Sigmoid colon (tissue), 7 donors: ENCODE measurements at places on chromosomes 3 and 15. TPM values are rescaled to one million over a fixed set of nuclear protein-coding genes. Genes with fewer than 3 reads are reported as not detected.

Gene MEGF11
- not detected for total RNA-seq

Gene CNTN4
- total RNA-seq, result 10.0 TPM

Gene NR1I2
- total RNA-seq, result 0.54 TPM

Gene RTP3
- total RNA-seq, result not detected

Gene ALDH1L1
- total RNA-seq, result 32.5 TPM

Gene UCN2
- total RNA-seq, result not detected

Gene PRICKLE2
- 67.1 TPM for total RNA-seq

Gene ROPN1B
- not detected for total RNA-seq

Gene MUC20
- total RNA-seq, result 2.9 TPM

Gene SOX14
- not detected for total RNA-seq

Gene ACTC1
- total RNA-seq, result 3.6 TPM

Gene TMEM158
- total RNA-seq, result 11.8 TPM

Gene KCNMB3
- total RNA-seq, result 2.7 TPM

DNA sequence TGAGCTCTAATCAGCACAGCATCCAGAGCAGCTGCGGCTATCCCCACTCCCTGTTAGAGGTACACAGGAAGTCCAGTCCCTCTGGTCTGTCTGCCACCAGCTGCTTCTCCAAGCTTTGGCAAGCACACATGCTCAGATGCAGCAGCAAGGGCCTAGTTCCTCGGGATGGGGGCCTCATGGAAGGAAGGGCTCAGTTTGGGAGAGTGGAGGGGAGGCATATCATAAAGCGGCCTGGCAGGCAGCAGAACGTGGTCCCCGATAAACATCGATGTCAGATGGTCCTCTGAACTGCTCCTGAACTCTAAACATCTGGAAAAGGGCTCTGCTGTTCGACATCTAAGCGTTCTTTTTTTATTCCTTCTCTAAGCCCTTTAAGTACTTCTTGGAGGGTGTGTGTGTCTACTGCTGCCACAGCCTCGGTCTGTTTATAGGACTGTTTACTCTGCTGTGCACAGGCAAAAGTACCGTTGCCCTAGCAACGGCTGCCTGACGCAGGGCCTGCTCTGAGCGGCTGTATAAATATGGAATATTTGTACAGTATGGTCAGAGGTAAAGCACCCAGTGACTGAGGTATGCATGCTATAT is 74.6 kb downstream of the PRICKLE2 start:
- DNase-seq, result peak; percentile 92
- H3K36me3 ChIP-seq, result peaks cover 59% of the 10 kb centered on the region
- H3K4me1 ChIP-seq, result peaks cover 48% of the 10 kb centered on the region
- H3K27ac ChIP-seq, result peak overlapping the region; percentile 96
- no peak overlapping the region for H3K4me3 ChIP-seq

DNA sequence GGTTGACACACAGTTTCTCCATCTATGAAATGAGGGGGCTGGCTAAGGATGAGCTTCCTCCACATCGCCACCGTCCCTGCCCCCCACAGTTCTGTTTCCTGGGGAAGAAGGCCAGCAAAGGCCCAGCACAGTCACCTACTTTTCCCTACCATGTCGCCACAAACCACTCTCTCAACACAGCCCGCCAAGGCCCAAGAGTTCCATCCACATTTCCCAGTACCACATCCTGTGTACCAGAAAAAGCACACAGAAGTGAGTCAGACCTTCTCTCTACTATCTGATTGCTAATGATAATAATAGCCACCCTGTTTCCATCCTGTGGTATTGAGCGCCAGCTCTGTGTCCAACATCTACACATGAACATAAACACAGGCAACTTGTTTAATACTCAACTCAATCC is 30.3 kb upstream of the C15orf39 start:
- H3K27ac ChIP-seq, result no peak overlapping the region
- no peaks in the 10 kb centered on the region for H3K27me3 ChIP-seq
- H3K4me3 ChIP-seq, result no peak overlapping the region
- peaks cover 13% of the 10 kb centered on the region for H3K4me1 ChIP-seq
- no peaks in the 10 kb centered on the region for H3K36me3 ChIP-seq

- no peak for DNase-seq
- H3K4me1 ChIP-seq, result no peaks in the 10 kb centered on the region
- H3K27me3 ChIP-seq, result no peaks in the 10 kb centered on the region
- no peak overlapping the region for H3K27ac ChIP-seq
- H3K36me3 ChIP-seq, result no peaks in the 10 kb centered on the region
Measured at GRCh38 chr3:66363148-66363547, 137.7 kb downstream of the LRIG1 start.

DNA sequence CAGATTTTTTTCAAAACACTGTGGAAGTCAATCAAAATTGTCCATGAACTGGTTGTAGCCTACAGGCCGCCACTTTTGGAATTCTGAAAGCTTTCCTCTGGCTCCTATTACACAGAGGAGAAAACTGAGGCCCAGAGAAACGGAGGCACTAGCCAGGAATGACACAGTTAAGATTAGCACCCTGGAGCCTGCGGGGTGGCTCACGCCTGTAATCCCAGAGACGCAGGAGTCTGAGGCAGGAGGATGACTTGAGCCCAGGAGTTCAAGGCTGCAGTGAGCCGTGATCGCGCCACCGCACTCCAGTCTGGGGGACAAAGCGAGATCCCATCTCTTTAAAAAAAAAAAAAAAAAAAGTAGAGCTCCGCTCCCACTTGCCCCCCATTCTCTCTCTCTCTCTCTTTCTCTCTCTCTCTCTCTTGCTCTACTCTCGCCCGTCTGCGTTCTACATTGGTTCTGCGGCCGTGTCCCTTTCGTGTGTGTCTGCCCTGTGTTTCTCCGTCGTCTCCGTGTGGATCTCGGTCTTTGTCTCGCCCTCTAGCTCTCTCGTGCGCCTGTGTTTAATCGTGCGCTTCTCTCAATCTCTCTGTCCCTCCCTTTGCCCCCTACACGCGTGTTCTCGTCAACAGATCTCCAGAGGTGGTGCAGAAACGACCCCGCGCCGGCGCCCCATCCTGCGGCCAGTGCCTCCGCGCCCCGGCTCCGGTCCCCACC is 512 bp upstream of the TRH start:
- H3K27ac ChIP-seq, result no peak overlapping the region
- H3K27me3 ChIP-seq, result peaks cover 25% of the 10 kb centered on the region
- DNase-seq, result no peak
- no peaks in the 10 kb centered on the region for H3K4me1 ChIP-seq
- no peak overlapping the region for H3K4me3 ChIP-seq

- H3K27me3 ChIP-seq, result no peaks in the 10 kb centered on the region
- DNase-seq, result peak; percentile 18
- no peak overlapping the region for H3K27ac ChIP-seq
Measured at GRCh38 chr15:68389041-68389930, 42.7 kb downstream of the ITGA11 start.

- DNase-seq, result no peak
- H3K36me3 ChIP-seq, result no peaks in the 10 kb centered on the region
- H3K27me3 ChIP-seq, result no peaks in the 10 kb centered on the region
Measured at GRCh38 chr15:31155151-31155550, 53.6 kb upstream of the TRPM1 start.

GRCh38 chr15:61227269-61227949 is 1.7 kb downstream of the RORA start:
- peak; percentile 64 for DNase-seq
- H3K4me1 ChIP-seq, result peaks cover 17% of the 10 kb centered on the region
- no peaks in the 10 kb centered on the region for H3K36me3 ChIP-seq
- peak overlapping the region; percentile 77 for H3K4me3 ChIP-seq

DNA sequence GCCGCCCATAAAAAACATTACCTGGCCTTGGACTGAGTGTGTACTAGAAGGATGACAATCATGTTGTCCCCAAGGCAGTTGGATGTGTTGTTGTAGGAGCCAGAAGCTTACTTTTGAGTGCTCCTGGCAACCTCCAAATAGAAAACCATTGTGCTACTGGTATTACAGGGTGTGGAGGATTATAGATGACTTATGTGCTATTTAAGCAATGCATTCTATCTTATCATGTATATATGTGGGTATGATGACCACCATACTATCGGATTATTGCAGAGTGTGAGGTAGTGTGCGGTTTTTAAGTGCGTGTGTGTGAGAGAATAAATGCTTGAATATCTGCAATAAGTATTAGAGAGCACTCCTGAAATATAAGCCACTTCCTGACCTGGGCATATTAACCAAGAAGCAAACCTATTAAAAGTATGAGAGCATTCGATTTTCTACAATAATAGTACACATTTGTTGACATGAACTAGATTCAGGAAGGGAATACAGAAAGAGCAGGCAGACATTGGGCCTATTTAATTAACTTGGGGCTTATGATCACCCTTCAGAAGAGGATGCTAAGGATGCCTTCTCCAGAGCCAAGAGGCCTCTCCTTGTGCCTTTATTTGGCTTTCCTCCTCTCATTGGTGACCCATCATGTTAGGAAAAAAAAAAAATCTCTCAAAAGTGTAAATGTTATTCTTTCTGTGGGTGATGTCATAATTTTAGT is 11.7 kb upstream of the MBNL1 start:
- peak overlapping the region; percentile 78 for H3K27ac ChIP-seq
- no peak for DNase-seq
- no peaks in the 10 kb centered on the region for H3K36me3 ChIP-seq
- H3K4me1 ChIP-seq, result peaks cover 48% of the 10 kb centered on the region

- no peak for DNase-seq
- peak overlapping the region; percentile 69 for H3K27ac ChIP-seq
- no peaks in the 10 kb centered on the region for H3K4me1 ChIP-seq
- H3K27me3 ChIP-seq, result no peaks in the 10 kb centered on the region
Measured at GRCh38 chr3:129014148-129014547, 13.0 kb downstream of the EFCC1 start.

DNA sequence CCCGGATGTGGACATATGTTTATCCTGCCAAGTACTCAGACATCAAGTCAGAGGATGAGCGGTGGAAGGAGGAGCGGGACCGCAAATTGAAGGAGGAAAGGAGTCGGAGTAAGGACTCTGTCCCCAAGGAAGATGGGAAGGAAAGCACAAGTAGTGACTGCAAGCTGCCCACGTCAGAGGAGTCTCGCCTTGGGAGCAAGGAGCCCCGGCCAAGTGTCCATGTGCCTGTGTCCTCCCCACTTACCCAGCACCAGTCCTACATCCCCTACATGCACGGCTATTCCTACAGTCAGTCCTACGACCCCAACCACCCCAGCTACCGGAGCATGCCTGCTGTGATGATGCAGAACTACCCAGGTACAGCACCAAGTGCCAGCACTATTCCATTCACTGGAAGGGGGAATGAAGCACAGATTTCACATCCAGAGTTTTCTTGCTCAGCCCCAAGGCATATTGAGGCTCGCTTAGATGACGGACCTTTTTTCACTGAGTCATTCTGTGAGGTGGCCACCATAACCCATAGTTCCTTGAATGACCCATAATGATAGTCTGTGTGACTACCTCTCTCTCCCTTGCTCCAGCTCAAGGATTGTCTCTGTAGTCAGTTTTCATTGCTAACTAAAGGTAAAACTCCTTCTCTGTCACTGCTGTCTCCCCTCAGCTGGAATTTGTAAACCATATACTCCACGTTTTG is 97.1 kb downstream of the RBPMS2 start:
- H3K4me1 ChIP-seq, result peaks cover 8% of the 10 kb centered on the region
- H3K27ac ChIP-seq, result no peak overlapping the region
- peak; percentile 54 for DNase-seq
- H3K4me3 ChIP-seq, result no peak overlapping the region
- no peaks in the 10 kb centered on the region for H3K27me3 ChIP-seq
- peaks cover 46% of the 10 kb centered on the region for H3K36me3 ChIP-seq

GRCh38 chr15:92687746-92688145 is 32.2 kb upstream of the FAM174B start:
- H3K27me3 ChIP-seq, result no peaks in the 10 kb centered on the region

GRCh38 chr15:99098426-99098825 is 6.5 kb upstream of the SYNM start:
- peaks cover 18% of the 10 kb centered on the region for H3K4me1 ChIP-seq
- no peak for DNase-seq
- no peak overlapping the region for H3K27ac ChIP-seq

GRCh38 chr15:39909007-39909406 is 11.1 kb downstream of the GPR176 start:
- no peak overlapping the region for H3K27ac ChIP-seq
- H3K4me1 ChIP-seq, result peaks cover 4% of the 10 kb centered on the region
- no peak overlapping the region for H3K4me3 ChIP-seq
- no peak for DNase-seq

DNA sequence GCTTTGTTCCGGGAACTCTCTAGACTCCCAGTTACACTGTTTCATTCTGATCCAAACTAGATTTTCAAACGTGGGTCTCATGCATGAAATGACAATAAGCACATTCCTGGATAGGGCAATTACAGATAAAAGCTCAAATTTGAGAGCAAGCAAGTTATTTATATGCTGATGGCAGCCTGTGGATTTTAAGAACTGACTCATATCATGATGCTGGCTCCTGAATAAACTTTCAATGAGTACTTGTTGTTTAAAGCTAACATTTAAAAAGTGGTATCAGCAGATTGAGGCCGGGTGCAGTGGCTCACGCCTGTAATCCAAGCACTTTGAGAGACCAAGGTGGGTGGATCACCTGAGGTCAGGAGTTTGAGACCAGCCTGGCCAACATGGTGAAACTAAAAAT is 66.6 kb downstream of the LEO1 start:
- H3K4me3 ChIP-seq, result no peak overlapping the region
- no peak for DNase-seq
- H3K27ac ChIP-seq, result no peak overlapping the region

DNA sequence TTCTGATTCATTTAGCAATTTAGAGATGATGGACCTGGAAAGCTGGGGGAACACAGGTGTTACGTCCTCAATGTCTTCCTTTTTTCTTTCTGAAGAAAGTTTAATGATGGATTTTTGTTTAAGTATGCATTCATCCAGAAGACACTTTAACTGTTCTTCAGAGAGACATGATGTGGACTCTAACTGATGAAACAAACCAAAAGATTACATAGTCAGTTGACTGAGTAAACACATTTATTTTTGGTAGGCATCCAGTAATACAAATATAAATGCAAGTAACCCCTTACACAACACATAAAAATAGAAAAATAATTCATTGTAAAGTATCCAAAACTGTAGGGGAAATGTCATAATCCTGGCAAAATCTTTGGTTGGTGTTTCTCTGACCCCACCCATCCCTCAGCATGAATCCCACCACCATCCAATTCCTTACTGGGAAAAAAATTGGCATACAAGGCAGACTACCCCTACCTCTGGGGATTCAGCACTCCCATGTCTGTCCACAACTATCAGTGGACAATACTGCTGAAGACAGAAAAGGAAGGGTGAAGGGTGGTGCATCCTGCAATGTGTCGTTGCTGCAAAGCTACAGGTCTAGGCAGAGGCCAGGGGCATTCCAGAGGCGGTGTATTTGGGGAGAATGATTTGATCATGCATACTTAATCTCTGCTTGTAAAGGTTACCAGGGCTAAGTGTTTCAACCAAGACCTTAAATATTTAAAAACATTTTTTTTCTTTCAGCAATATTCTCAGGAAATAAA is 37.4 kb downstream of the THBS1 start:
- no peak overlapping the region for H3K4me3 ChIP-seq
- DNase-seq, result no peak
- no peaks in the 10 kb centered on the region for H3K36me3 ChIP-seq
- no peaks in the 10 kb centered on the region for H3K27me3 ChIP-seq
- H3K4me1 ChIP-seq, result no peaks in the 10 kb centered on the region
- no peak overlapping the region for H3K27ac ChIP-seq

DNA sequence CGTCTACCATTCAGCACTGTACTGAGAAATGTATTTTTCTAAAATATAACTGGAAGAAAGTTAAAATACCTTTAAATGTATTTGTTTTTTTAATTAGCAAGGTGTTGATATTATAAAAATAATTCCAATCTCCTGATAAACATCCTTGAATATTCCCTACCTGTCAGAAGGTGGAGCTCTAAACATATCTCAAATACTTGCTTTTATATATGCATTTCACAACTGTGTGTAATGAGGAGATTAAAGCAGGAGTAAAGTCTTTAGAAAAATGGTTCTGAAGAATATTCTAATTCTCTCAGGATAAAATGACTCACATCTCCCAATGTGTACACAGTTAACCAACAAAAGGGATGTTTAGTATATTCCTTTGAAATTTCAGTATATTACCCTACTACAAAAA is 422.7 kb downstream of the PLCL2 start:
- H3K36me3 ChIP-seq, result peaks cover 6% of the 10 kb centered on the region
- DNase-seq, result no peak
- no peaks in the 10 kb centered on the region for H3K27me3 ChIP-seq
- H3K27ac ChIP-seq, result no peak overlapping the region
- no peaks in the 10 kb centered on the region for H3K4me1 ChIP-seq
